ENCODE measurements at places on chromosomes 12 and 14.

DNA sequence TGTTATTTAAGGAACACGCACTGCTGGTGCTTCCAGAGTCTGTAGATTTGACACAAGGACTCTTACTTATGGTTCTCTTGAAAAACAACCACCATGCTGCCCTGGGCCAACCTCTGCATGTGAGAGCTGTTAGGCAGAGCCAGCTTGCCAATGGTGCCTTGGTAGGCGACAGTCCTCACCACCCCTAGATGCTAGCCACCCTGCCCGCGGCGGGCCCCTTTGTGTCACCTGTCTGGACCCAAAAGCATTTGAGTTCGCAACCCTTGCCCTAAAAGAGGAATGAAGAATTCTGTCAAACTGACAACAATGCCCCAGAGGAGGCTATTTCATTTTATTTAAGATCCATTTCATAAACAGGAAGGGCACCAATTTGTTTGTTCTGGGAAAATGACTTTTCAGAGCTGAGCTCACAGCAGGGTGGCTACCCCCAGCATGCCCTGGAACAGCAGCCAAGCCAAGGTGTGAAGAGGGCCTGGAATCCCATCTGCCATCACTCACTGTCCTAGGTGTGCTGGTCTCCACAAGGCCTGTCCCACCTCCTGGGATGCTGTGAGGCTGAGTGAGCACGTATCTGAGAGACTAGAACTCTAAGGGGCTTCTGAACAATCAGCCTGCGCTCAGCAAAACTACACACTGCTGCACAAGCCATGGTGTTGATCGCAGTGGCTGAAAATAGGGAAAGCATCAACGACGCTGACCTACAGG is 63.8 kb upstream of the FZD10 start:
- DNase-seq = no peak

- peak; percentile 60 for DNase-seq
These were observed 3.6 kb downstream of the SMARCD1 start for GRCh38 chr12:50088577-50089335.

DNA sequence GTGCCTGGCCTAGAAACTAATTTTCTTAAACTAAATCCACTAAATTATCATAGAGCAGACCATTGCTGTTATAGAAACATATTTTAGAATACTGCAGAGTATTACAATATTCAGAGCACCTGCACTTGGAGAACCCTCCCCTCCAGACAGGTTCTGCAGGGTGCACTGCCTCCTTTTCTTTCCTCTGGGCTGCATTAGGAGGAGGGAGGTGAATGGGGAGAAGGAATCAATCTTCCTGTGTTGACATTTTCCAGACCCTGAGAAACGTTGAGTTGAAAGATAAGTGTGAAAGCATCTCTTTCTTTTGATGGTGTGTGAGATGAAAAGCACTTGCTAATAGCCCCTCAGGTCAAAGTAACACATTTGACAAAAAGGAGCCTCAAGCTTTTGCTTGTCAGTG is 7.3 kb downstream of the SYNE2 start:
- DNase-seq = no peak

DNA sequence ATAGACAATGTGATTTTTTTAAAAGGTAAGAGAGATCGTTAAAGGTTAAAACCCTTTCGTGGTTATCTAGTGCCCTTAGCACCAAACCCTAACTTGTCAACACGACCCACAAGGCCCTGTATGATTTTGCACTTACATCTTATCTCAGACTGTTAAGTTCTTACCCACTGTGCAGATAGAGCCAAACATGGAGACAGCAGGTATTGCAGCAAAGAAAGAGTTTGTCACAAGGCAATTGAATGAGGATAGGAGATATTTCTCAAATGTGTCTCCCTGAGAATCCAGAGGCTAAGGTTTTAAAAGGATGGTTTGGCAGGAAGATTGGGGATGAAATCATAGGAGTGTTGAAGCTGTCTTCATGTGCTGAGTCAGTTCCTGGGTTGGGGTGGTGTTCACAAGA is 313.4 kb downstream of the AEBP2 start:
- no peak for DNase-seq

GRCh38 chr12:34392741-34393085 is 370.4 kb downstream of the ALG10 start:
- DNase-seq = no peak
